ENCODE measurements at places on chromosomes 5 and 9.

DNA sequence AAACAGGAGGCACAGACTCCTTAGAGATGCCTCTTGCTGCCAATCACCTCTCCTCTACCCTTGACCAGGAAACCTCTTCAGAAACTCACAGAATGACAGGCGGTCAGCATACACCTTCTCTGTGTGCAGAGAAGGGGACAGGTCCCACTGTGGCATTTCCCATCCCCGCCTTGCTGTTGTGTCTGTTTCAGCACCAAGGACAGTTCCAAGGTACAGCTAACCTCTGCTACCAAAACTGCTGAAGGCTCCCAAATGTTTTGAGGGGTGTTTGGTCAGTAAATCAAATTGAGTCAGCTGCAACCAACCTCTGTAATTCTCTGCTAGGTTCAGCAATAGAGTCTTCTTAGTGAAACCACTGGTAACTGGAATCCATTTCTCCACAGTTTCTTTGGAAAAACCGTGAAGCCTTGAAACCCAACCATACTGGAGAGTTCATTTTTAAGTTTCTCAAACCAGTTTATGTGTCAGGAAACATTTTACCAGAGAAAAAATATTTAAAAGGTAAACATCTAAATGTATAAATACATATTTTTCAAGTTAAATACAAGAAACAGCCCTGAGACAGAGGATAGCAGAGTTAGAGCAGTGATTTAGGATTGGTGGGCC lies 122.0 kb downstream of the DRD1 start:
- DNase-seq = no peak

- no peak for DNase-seq
These were observed 408.3 kb downstream of the DMRT2 start for GRCh38 chr9:1458503-1458902.

DNA sequence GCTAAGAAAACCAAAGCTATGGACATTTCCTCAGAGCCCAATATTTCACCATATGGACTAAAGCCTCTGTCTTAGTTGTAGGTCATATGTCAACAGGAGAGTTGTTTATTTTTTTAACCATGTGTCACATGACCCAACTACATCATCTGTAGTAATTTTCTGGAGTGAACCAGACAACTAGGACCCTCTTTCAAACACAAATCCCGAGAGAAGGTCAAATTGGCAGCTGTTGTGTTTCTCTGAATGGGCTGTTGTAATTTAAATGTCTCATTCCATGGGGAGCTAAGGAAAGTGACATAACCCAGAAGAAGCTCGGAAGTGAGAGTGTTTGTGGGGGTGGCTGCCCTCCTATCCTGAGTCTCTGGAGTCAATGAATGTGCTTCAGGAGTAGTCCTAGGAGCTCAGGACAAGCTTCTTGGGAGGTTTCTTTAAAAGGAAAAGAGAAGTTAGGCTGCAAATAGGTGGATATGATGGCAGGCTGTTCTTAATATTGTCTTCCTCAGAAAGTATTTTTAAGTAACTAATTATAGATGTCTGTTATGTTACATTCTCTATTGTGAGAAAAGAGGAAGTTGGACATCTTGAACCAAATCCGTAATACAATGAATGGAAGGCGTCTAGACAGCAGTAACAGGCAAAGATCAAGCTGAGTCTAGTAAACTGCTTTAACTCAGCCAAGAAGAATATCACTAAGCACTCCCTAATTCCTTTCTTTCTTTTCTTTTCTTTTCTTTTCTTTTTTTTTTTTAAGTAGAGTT lies 50.1 kb downstream of the TMEM167A start:
- no peak for DNase-seq

DNA sequence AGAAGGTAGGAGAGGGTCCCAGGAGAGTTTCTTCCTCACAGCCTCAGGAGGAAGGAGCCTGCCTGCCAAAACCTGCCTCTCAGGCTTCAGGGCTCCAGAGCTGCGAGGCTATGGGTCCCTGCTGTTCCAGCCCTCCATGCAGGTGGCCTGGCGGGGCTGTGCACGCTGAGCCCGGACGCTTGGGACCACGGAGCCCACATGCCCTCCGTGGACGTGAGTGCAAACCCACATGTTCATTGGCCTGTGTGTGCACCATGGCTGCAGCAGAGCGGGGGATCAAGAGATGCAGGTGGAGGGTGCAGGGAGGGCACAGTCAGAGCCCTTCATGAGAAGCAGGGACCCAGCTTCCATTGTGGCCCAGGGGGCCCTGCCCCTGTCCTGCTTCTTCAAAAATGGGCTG lies 287.3 kb downstream of the IRX2 start:
- no peak for DNase-seq

DNA sequence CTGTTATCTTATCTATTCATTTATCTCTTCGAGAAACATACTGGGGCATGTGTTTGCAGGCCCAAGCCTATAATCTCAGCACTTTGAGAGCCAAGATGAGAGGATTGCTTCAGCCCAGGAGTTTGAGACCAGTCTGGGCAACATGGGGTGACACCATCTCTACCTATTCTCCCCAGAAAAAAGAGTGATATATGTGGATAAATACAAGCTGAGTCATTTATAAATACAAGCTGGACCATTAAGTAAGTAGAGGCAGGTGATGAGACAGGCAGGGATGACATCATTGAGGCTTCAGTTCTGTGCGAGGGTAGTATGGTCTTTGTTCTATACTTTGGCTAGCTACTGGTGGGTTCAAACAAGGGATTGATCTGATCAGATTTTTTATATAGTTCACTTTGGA lies 25.6 kb downstream of the PBX3 start:
- DNase-seq = no peak

DNA sequence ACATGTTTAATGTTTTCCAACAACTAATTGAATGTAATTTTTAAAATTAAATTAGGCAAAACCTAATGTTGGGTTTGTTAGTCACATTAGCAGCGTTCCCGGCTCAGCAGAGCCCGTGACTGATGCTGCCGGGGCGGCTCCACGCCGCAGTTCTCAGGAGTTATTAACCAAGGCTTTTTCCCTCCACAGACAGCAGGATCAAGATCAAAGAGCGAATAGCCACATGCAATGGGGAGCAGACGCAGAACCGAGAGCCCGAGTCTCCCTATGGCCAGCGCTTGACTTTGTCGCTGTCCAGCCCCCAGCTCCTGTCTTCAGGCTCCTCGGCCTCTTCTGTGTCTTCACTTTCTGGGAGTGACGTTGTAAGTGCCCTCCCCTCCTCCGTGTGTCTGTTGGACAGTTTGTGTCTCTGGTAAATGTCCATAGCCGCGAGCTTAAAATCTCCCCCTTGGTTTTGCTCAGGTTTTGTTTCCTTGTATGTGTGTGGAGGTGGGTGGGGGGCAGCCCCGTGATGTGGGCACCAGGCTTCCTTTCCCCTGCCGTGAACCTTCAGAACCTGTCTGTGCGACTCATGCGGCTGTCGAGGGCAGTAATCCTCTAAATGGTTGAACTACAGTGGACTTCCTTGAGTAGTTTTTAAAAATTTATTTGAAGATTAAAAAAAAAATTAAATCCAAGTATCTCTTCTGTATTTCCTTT lies 37.1 kb downstream of the TENT4A start:
- no peak for DNase-seq

DNA sequence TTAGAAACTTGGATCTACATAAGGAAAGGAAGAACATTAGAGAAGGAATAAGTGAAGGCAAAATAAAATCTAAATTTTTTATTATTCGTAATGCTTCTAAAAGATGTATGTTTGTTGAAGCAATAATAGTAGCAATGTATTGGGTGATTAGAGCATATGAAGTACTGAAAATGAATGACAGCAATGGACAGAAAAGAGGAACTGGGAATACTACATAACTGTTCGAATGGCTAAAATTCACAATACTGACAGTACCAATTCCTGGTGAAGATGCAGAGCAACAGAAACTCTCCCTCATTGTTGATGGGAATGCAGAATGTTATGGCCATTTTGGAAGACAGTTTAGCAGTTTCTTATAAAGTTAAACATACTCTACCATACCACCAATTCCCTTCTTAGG lies 177.3 kb upstream of the SPEF2 start:
- DNase-seq = no peak

GRCh38 chr5:61673007-61673735 lies 341.1 kb downstream of the ZSWIM6 start:
- no peak for DNase-seq

DNA sequence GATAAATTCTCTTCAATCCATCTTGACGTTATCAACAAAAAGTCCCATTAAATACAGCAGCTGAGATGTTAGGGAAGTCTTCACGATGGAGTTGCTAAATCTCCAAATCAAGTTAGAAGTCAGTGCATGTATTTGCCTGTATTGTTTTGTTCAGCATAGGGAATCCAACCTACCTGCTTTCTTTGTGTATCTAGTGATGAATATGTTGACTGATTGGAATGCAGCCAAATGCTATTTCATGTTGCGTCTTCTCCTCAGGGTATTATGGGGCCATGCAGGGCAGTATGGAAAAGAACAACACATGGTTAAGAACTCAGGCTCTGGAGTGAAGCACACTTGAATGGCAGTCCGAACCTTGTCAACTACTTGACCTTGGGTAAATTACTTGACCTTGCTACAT lies 529.5 kb upstream of the ZNF462 start:
- no peak for DNase-seq

DNA sequence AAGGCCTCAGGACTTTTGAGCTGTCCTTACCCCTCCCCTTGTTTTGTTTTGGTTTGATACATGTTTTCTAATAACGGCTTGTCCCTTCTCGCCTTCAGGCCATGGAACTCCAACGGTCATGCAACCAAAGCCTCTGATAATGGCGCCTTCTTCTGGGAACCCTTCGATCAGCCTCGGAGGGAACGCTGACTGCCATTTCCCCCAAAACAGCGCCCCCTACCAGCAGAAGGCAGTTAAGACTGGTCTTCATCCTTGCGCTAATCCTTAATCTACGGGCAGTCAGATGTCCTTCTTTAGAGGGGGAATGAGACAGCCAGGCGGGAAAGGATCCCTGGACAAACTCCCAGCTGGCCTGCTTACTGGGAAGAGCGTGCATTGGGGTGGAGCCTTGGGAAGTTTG lies 276.6 kb downstream of the ICE1 start:
- DNase-seq = no peak

GRCh38 chr9:134735441-134736175 lies 94.0 kb downstream of the COL5A1 start:
- no peak for DNase-seq

GRCh38 chr9:113608082-113608685 lies 144.7 kb downstream of the RGS3 start:
- no peak for DNase-seq

GRCh38 chr5:95241-95980 lies 3.4 kb downstream of the PLEKHG4B start:
- DNase-seq = no peak

DNA sequence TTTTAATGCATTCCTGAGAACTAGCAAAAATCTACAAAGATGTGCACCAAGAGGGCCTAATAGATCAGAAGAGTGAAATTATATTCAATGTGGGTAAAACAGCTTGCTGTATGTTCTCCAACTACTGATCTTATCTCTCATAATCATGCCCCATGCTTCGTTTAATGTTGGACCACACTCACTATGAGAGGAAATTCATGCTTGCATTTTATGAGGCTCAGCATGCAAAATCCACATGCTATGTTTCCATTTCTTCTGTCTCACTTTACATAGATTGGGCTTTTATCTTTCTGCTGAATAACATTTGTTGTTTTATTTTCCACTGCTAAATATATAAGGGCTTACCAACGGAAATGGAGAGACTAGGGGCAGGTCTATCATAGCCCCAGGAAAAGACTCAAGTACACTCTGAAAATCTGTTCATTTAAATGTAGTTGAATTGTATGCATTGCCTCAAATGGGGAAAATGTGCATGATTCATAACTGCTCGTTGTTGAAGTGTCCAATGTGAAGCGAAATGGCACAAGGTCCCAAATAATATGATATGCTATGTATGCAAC lies 474.2 kb downstream of the EFNA5 start:
- no peak for DNase-seq

GRCh38 chr5:164799391-164799790 lies 1294.0 kb downstream of the MAT2B start:
- DNase-seq = no peak

DNA sequence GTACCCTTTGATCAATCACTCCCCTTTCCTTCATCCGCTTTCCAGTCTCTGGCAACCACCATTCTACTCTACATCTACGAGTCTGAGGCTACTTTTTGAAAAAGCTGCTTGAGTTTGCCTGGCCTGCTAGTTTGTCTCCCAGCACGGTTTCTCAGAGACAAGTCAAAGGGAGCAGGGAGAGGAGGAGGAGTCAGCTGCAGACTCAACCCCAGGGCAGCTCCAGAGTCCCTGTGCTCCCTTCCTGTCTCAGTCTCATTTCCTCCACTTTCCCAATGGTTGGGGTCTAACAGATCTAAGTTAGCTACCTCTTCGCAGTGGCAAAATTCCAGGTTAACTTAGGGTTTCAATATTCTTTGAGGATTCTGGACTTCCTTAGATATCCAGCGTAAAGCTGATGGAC lies 80.0 kb upstream of the PCA3 start:
- no peak for DNase-seq

- no peak for DNase-seq
These were observed 330.4 kb upstream of the KLF4 start for GRCh38 chr9:107819772-107820565.

Data from CD4-positive, alpha-beta T cell treated with Interleukin-4 for 4 hours (primary cell).